Posterior vena cava (tissue), 2 donors: ENCODE measurements at places on chromosomes 3 and 15.

- DNase-seq = no peak
Measured at GRCh38 chr15:88344786-88345185, 88.2 kb upstream of the NTRK3 start.

DNA sequence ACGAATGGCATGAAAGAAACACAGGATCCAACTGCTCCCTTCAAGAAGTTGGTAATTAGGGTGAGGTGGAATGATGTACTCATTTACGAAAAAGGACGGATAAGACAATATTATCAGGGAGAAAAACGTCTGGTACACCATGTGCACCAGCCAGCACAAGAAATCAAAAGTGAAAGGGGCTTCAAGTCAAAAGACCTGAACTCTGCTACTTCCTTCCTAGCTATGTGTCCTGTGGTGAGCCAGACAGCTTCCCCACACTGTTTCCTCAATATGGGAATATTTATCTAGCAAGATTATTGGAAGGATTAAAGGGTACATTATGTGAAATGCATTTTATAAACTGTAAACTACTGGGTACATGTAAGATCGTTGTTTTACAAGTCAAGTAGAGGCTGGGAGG is 33.9 kb downstream of the RAB27A start:
- no peak for DNase-seq

GRCh38 chr3:119318876-119319275 is 24.7 kb downstream of the ARHGAP31 start:
- DNase-seq = no peak

- no peak for DNase-seq
Measured at GRCh38 chr3:185537369-185537970, 14.9 kb downstream of the LIPH start.

GRCh38 chr15:67082007-67082536 is 16.7 kb downstream of the SMAD3 start:
- no peak for DNase-seq

- no peak for DNase-seq
Measured at GRCh38 chr15:101209285-101209845, 42.5 kb downstream of the CHSY1 start.

DNA sequence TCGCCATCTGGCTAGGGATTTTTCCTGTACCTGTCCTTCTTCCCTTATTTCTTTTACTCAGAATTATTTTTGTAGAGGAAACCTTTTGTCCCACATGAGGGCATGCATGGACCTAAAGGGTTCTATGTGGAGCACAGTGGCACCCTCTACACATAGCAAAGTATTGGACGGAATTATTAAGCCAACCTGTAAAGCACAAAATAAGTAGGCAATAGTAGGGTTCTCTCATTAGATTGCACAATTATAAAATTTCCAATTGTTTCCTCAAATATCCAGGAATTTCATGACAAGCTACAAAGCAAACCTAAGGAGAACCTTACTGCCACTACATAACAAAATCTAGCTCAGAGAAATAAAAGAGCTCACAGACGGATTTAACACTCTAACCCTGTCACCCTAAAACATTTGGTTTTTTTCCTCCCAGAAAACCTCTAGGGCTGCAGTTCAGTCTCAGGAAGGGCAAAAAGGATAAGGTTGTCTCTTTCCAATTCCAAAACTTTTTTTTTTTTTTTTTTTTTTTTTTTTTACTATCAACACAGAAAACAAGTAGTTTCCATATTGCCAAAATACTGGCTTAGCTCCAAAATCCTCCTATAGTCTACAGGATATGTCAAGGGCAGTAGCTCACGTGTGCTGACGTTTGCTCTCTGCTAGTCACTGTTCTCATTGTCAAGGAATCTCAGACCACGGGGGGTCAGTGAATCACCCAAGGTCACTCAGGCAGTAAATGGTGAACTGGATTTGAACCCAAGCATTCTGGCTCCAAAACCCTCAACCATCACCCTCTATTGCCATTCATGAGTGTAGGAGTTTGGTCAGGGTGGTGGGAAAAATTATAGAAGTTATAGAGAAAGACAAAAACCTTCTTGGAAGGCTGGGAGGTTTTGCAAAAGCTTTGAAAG is 52.3 kb downstream of the NCEH1 start:
- DNase-seq = no peak

- DNase-seq = no peak
Measured at GRCh38 chr3:124832782-124833709, 54.1 kb downstream of the ITGB5 start.

GRCh38 chr3:16508243-16508578 is 5.3 kb downstream of the RFTN1 start:
- no peak for DNase-seq
